Amniotic stem cell (primary cell): ENCODE measurements at places on chromosomes 2 and 18.

- peak; percentile 46 for DNase-seq
These were observed 44.6 kb downstream of the DPP4 start for GRCh38 chr2:162029287-162029901.

- DNase-seq, result no peak
These were observed 44.6 kb downstream of the SLC35F5 start for GRCh38 chr2:113711851-113712250.

DNA sequence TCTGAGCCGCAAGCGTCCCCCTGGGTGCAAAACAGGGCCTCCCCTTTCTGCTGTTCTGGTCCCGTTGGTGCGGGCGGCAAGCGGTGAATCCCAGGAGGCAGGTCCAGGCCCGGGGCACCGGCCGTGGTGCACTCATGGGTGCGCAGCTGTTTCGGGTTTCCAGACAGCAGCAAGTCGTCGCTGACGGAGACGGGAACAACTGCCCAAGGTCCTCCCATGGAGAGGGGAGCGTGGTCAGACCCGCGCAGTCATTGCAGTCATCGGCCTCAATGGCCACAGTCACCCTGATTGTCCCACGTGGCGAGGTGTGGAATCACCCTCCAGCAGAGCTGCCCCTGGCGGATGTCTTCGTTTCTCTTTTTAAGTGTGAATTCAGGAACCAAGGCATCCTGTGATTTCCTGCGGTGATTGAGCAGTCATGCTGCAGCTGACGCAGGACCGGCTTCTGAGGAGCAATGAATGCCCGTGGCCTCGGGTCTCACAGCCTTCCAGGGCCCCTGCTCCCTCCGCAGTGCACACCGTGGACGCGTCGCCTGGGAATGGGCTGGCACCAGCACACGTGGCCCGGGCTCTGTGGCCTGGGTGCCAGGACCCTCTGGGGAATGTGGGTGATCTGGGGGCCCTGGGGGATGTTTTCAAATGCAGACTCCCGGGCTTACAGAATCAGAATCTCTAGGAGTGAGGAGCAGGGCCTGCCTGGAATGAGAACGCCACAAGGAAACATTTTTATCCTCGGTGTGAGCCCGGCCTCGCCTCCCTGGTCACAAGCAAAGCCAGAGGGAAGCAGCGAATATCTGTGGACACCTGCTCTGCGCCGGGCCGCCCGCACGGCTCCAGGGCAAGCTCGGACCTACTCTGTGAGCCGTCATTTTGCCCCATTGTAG lies 244.2 kb upstream of the SALL3 start:
- no peak for DNase-seq

DNA sequence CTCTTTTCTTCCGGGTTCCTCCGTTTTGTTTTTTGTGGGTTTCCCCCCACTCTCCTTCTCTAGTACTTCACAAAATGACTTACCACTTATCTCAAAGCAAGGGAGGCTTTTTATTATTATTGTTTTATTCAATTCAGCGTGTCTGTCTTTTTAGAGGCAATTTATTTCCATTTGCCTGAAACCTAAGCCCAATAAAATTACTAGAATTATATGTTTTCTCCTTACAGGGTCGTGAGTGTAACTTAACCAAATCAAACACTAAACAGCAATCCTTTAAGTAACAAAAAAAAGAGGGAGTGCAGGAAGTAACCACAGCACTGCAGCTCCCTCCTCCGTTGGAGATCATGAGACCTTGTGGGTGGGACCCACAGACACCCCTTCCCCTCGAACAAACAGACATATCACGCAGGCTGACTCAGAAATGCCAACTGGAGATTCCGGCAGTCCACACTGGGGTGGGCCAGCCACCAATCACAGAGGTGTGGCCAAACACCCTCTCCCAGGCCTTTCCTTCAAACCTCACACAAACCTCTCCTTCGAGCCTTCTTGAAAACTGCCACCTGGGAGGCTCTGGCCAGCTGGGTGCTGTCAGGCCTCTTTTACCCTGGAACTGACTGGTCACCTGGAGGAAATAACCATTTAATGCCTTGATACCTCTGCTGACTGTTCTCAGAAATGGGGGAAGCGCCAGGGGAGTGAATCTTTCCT lies 207.1 kb upstream of the SMAD2 start:
- DNase-seq, result no peak

DNA sequence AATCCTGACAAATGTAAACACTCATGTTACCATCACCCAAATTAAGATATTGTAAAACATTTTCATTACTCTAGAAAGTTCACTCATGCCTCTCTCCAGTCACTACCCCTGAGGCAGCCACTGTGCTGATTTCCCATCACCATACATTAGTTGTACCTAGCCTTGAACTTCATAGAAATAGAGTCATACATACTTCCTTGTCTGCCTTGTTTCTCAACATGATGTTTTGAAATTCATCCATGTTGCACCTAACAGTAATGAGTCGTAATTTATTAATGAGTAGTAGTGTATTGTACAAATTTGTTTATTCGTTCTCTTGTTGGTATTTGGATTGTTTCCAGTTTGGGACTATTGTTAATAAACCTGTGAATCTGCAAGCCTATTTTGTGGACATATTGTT lies 49.0 kb upstream of the TWSG1 start:
- no peak for DNase-seq

DNA sequence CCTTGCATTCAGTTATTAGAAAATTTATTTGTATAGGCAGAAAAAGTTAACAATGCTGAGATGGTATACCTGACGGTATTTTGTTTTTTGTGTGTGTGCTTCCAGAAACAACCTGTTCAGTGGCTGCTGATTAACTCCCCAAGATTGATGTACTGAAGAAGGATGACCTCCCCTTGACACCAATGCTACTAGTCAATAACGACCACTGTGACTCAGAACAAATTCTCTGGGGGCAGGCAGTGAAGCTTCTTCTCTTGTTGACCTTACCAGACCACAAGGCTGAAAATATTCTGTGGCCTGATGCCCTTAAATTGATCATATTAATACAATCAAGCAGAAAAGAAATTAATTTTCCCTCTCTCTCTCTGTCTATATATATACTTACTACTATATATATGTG lies 1182.9 kb upstream of the CRIM1 start:
- DNase-seq, result no peak

- no peak for DNase-seq
These were observed 264.9 kb upstream of the EPAS1 start for GRCh38 chr2:46032161-46032813.

DNA sequence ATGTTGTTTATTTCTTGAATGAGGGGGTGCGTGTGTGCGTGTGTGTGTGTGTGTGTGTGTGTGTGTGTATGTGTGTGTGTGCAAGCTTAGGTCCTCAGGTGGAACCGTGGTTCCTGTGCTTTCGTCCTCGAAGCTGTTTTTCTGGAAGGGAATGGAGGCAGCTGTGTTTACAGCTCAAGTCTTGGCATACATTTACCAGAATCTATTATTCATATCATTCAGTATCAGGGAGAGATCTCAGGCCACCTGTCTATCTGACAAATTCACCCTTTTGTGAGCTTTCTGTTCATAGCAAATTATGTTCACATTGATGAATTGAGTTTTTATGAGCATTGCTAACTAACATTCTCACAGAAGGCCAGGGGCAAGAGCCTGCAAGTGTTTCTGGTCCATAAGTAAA lies 550.4 kb downstream of the ARHGAP15 start:
- DNase-seq, result no peak

- DNase-seq, result no peak
These were observed 57.4 kb downstream of the SLC66A3 start for GRCh38 chr2:11212645-11213044.

DNA sequence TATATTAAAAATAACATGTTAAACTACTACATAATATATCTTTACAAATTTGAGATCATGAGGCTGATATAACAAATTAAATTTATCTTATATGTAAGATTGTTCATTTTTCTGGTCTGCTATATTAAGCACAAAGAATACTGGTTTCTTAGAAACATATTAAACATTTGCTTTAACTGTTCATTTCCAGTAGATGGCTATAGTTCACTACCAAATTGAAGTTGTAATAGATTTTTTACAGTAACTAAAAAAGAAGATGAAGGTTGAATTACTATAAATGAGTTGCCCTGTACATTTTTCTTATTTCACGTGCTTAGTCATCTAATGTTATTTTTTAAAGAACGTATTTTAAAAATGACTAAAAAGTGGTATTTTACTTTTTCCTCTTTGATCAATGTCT lies 57.0 kb downstream of the ZNF407 start:
- no peak for DNase-seq

DNA sequence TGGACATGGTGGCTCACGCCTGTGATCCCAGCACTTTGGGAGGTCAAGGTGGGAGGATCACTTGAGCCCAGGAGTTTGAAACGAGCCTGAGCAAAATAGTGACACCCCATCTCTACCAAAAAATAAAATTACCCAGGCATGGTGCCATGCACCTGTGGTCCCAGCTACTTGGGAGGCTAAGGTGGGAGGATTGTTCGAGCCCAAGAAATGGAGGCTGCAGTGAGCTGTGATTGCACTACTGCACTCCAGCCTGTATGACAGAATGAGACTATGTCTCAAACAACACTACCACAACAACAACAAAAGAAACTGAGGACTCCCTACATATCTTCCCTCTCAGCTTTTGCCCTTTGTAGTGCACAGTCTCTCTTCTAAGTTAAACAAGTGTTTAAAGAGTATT lies 53.3 kb upstream of the UPP2 start:
- no peak for DNase-seq

GRCh38 chr18:60861575-60861974 lies 471.7 kb upstream of the CDH20 start:
- DNase-seq, result no peak

DNA sequence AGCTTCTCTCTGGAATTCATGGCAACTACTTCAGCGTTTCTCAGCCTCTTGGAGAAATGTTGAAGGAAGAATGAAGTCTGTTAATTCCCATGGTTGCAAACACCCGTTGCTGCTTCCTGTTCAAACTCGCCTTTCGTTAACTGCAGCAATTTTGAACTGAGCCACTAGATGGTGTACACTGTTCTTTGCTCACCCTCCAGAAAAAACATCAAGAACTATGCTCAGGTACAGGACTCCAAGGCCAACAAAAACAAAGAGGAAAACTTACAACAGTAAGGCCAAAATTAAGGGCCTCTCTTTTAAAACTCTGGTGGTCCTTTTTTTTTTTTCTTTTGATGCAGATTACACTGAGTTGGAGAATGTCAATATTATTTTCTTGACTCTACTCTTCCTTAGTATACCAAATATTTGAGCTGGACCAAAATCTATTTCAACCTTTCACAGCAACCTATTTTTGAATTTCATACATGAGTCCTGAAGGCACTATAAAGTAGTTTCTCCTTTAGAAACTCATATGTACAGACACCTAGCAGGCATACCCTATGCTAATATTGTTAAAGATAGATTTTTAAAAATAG lies 58.2 kb downstream of the KLHL14 start:
- DNase-seq, result no peak

GRCh38 chr2:180495606-180496005 lies 484.8 kb upstream of the UBE2E3 start:
- DNase-seq, result no peak
